ENCODE measurements at places on chromosomes 1 and 21.

GRCh38 chr1:52366517-52366827 is 467 bp upstream of the CC2D1B start:
- DNase-seq: no peak

DNA sequence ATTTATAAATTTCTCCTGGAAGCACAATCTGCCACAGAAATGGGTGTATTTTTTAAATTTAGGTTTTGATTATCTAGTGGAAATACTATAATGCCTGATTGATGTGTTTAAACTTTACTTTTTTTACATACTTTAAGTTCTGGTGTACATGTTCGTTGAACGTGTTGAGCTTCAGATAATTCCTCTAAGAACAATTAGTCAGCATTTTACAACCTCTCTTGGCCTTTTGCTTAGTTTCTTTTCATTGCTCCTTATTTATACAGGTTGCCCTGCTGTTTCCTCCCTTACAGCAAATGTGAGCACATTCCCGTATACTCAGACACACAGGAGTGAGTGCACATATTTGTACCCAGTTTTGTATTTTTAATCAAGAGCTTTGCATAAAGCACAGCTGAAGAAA is 1038.9 kb downstream of the BRINP3 start:
- no peak for DNase-seq

DNA sequence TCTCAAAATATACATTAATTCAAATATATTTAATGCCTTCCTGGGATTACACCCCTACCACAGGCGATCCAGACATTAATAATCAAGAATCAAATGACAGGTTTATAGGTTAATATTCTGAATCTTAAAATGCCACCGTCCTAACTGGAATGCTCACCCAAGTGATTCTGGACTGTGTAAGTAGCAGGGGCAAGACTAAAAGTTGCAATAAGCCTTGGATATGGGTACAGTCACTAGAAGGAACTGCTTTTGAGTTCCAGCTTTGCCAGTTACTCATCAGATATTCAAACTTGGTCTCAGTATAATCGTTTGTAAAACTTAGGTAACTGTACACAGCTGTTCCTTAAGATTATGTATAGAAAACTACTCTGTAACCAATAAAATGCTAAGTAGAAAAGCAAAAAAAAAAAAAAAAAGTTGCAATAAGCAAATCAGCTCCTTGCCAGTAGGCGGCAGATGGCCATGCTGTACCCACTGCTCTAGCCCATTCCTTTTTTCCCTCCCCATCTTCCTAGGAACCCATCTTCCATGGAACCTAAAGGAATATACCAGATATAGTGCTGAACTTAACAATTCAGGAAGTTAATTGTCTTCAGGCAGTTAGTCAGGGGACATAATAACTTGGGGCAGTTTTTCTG is 10.5 kb downstream of the RO60 start:
- no peak for DNase-seq

DNA sequence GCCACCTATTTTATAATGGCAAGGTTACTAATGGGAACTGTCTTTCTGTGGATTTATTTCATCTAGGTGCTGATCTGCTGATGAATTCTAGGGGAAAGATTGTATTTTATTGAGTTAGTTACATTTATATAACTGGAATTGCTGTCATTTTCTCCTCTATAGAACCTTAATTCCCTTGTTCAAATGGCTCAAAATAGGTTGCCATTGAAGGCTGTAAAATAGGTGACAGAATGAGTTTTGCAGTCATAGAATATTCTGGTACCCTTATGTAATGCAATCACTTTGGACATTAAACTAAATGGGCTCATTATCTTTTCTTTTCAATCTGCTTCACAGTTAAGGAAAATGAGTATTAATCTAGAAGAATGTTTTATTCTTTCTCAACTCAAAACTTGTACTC is 131.0 kb downstream of the CTH start:
- no peak for DNase-seq

GRCh38 chr21:38917043-38917774 is 111.5 kb downstream of the ETS2 start:
- DNase-seq: no peak

DNA sequence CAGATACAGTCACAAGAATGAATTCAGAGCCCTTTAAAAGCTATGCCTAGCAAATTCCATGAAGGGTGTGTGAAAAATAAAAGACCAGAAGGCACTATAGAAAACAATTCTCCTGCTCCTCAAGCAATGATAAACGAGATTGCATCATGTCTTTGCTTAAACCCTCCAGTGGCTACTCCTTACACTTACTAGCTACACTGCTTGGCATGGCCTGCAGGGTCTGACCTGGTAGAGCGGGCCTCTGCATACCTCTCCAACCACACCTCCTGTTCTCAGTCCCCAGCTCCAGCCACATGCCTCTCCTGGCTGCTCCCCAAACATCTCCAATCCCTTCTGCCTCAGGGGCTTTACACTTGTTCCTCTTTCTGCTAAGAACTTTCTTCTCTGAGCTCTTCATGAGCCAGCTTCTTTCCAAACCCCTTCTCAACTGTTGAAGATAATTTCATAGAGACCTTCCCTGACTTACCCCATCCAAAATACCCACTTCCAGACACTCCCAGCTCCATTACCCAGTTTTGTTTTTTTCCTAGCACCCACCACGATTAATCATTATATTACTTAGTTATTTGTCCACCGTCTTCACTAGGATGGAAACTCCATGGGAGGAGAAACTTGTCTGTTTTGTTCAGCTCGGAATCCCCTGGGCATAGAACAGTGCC is 11.2 kb upstream of the CREG1 start:
- DNase-seq: no peak

DNA sequence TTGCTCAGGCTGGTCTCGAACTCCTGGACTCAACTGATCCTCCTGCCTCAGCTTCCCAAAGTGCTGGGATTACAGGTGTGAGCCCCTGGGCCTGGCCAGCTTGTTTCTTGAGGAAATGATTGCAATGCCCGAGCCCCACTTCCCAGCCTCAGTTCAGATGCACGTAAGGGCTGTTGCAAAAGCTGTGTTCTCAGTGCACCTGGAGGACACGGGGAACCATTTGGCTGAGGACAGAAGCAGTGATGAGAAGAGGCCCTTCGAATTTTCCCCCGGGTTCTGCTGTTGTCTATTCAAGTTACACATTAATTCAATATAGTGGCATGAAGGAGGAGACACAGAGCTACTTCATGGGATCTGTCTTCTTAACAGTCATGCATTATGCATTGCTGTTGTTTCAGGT is 78.8 kb upstream of the WDR26 start:
- DNase-seq: no peak

DNA sequence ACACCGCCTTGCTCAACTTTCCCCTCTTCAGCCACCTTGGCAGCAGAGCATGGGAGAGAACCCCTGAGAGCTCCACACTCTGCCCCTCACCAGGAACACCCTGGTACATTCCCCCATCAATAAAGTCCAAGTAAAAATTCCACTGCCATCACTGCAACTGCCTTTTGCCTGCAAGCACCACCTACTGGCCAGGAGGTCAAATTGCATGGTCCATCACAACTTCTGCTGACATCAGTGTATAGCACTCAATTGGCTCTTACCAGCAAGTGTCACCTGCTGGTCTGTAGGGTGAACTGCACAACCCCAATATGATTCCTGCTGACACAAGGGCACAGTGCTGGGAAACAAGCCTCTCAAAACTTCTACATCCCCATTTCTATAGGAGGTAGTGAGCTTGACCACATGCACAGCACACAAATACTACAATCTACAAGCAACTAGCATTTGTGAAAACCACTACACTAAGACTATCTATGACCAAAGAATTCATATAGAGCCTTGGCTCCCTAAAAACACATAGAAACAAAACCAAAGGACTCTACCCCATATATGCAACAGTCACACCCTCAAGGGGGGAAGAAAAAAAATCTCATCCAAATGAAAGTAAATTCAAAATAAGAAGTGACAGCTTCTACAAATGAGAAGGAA is 69.2 kb downstream of the FASLG start:
- no peak for DNase-seq

DNA sequence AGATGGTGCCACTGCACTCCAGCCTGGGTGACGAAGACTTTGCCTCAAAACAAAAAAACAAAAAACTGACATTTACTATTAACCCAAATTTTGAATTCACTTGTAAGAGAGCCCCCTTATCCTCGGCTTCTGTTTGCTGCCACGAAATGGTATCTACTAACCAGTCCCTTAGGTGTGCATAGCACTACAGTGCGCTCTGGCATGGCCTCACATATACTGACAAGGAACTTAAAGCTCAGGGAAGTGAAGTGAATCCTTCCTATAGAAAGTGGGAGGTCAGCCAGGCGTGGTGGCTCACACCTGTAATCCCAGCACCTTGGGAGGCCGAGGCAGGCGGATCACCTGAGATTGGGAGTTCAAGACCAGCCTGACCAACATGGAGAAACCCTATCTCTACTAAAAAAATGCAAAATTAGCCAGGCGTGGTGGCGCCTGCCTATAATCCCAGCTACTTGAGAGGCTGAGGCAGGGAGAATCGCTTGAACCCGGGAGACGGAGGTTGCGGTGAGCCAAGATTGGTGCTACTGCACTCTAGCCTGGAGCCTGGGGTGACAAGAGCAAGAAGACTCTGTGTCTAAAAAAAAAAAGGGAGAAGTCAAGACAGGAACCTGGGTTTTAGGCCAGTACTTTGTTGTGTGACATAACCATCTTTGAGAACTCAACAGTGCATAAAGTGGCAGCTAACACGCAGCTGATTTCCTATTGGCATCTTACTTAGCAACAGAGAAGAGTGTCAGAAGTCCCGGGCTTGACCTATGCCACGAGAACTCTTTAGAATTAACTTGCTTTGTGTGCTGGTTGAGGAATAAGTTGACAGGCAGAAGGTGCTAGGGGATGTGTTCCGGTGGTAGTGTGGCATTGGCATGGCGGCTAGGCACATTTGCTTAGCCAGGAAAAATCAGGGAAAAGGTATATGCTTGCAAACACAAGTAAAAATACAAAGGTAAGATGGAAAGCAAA is 16.8 kb downstream of the ERRFI1 start:
- DNase-seq: no peak

DNA sequence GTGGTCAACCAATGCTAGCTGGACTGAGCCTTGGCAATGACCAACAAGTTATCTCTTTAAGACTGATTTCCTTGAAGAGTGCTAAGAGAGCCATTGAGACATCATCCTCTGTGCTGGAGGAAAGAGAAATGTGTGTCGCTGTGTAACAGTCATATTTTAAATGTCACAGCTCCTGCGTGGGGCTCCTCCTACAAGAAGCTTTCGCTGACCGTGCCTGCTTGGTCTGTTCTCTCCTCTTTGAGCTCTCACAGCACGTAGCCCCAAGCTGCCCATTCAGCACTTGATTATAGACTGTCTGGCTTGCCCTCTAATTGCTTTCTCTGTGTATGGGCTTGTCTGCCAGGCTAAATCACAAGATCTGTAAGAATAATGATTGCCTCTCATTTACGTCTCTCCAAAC is 221.3 kb downstream of the FOXD2 start:
- no peak for DNase-seq

DNA sequence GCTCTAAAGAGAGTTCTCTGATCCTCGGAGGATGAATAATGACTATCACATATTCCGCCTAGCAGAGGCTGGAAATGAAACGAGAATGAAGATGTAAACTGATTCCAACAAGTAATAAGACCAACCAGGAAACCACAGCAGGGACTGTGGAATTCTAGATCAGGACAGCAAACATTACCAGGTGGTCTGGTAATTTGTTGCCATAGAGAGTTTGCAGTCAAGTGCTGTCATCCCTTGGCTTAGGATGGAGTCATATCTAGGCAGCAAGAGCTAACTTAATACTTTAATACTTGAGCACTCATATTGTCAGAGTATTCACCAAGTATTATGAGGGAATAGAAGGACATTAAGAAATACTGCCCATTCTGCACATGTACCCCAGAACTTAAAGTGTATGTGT is 45.1 kb upstream of the MUTYH start:
- DNase-seq: no peak

DNA sequence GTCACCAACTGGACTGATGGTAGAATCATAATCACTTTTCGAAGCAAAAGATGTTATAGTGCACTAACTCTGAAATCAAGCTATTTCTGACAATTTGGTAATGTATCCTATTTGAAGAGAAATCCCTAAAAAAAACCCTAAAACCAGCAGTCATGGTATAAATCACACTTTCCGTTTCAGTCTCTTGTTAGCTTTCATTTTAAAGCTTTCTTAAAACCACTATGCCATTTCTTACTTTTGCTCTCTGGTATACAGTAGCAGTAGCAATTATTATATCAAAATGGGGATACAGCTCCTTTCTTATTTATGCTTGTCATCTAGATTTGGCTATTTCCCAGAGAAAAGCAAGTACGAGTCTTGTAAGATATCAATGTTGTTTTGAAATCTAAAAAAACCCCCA is 323.3 kb downstream of the KCTD3 start:
- no peak for DNase-seq

- no peak for DNase-seq
These were observed 9.8 kb upstream of the OLFML2B start for GRCh38 chr1:162033428-162033827.

GRCh38 chr1:223176437-223176836 is 33.4 kb upstream of the TLR5 start:
- no peak for DNase-seq

DNA sequence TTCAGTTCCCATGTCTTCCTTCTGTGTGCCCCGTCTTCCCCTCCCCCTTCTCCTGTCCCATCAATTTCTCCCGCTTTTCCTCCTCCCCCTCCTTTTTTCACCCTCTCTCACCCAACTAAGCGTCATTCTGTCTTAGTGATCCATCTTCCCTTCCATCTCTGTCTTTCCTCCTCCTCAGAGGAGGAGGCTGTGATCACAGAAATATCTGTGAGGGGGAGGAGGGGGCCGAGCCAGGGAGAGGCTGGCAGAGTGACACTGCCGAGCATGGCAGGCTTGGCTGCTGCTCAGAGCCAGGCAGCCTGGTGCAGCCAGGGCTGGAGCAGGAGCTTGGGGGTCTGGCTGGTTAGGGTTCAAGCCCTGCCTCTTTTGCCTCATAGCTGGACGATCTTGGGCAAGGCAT is 7.6 kb downstream of the HTR6 start:
- no peak for DNase-seq

GRCh38 chr21:44405091-44405947 is 50.0 kb upstream of the LRRC3 start:
- DNase-seq: no peak

DNA sequence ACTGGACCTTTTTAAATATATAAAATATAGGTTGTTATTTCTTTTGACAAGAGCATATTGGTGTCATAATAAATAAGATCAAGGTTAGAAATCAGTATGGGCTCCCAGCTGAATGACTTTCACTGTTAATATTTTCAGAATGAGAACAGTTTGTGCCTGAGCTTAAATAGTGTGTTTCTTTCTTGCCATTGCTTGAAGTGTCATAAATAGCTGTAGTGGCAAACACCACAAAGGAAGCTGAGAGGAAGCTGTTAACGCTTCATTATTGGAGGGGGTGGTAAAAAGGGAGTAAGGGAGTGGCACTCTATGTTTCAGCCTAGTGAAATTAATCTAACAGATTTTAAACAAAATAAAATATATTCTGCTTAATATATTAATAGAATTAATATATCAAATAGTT is 1089.8 kb upstream of the NCAM2 start:
- no peak for DNase-seq
